ENCODE measurements at places on chromosomes 4 and X. TPM values are rescaled to one million over a fixed set of nuclear protein-coding genes. Genes with fewer than 3 reads are reported as not detected.

DNA sequence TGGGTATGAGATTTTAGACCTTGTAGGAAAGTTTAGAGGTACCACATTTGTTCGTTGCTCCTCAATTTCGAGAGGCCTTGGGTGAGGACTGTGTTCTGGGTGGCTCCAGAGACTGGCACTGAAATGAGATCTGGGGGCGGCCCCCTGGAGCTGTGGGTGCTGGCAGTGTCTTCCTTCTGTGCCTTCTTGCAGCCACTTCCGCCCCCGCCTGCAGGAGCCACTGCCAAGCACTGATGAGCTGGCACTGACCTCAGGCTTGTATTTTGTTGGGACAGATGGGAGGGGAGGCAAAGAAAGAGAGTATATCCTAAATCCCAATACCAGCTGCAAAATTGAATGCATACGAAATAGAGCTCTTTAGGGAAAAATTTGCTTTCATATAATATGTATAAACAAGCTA is 64.5 kb upstream of the CLDN34 start:
- DNase-seq = no peak
- peak overlapping the region; percentile 55 for H3K27ac ChIP-seq
- H3K27me3 ChIP-seq = no peaks in the 10 kb centered on the region
- no peaks in the 10 kb centered on the region for H3K36me3 ChIP-seq
- peaks cover 74% of the 10 kb centered on the region for H3K4me1 ChIP-seq
- no peak overlapping the region for H3K4me3 ChIP-seq

GRCh38 chr4:110196871-110197528 is 1.4 kb downstream of the ELOVL6 start:
- H3K4me3 ChIP-seq = peak overlapping the region; percentile 99
- peaks cover 26% of the 10 kb centered on the region for H3K4me1 ChIP-seq
- no peaks in the 10 kb centered on the region for H3K36me3 ChIP-seq
- peak; percentile 85 for DNase-seq

DNA sequence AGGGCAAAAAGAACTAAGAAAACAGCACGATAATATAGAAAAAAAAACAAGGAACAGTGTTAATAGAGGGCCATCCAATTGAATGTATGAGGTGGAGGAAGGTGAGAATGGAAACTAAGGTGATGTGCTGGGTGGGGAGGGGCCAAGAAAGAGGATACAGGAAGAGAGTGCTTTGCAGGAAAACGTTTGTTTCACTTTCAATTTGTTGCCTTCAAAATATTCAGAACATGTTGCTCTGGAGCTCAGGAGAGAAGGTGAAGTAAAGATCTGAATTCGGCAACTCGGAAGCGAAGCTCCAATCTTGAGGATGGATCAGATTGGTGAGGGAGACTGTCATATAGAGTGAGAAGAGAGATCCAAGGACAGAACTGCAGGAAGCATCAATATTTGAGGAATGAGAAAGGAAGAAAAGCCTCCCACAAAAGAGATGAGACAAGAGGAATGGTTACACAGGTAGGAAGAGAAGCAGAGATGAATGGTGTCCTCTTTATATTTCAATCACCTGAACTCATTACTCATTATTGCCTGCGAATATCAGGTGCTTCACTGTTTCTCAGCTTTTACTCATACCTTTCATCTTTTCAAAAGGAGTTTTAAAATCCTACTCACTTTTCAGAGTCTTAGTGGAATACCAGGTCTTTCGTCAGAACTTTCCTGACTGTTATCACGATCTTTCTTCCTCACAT is 14.7 kb upstream of the SEC24D start:
- peaks cover 13% of the 10 kb centered on the region for H3K4me1 ChIP-seq
- H3K36me3 ChIP-seq = no peaks in the 10 kb centered on the region
- H3K27me3 ChIP-seq = peaks cover under 1% of the 10 kb centered on the region
- peak overlapping the region; percentile 88 for H3K27ac ChIP-seq

RTL3 gene
- total RNA-seq = not detected

DNA sequence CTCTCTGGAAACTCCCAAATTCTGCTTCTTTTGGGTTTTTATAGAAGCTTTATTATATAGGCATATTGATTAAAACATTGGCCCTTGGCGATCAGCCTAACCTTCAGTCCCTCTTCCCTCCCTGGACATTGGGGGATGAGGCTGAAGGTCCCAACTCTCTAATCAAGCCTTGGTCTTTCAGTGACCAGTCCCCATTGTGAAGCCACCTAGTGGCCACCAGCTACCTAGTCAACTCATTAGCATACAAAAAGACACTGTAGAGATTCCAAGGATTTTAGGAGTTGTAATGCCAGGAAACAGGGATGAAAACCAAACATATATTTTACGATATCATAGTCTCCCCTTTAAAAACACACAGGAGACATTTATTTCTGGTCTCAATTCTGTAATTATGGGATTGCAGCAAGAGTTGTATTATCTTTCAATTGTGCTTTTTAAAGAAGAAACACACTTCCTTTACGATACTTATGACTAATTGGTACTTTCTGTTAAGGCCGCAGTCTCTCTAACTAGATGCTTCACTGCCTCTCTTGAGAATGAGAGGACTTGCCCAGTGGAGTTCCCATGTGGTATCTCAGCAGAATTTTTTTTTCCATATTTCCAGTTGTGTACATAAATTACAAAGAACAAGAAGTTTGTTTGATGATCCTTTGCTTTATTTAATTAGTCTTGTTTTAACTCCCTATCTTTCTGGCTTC is 58.2 kb downstream of the WDR17 start:
- no peak overlapping the region for H3K27ac ChIP-seq
- no peaks in the 10 kb centered on the region for H3K4me1 ChIP-seq
- H3K36me3 ChIP-seq = no peaks in the 10 kb centered on the region
- no peaks in the 10 kb centered on the region for H3K27me3 ChIP-seq

DNA sequence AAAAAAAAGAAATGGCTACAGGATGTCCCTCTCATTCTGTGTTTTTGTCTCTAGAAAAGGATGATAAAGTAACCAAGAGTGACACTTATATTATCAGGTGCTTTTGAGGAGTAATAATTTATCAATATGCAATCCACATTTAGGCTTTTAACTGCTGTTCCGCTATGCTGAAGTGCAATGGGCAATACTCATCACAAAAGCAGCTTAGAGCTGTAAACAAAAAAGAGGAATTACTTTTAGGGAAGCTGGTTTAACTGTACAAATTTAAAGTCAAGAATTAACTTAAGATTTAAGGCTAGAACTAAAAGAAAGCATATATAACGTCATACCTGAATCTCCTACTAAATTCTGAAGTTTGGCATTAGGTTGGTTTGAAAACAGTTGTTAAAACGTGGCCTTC is 93.5 kb upstream of the DDX3X start:
- H3K4me3 ChIP-seq = no peak overlapping the region
- no peaks in the 10 kb centered on the region for H3K27me3 ChIP-seq
- no peak for DNase-seq
- no peak overlapping the region for H3K27ac ChIP-seq
- peaks cover 2% of the 10 kb centered on the region for H3K4me1 ChIP-seq
- no peaks in the 10 kb centered on the region for H3K36me3 ChIP-seq

DNA sequence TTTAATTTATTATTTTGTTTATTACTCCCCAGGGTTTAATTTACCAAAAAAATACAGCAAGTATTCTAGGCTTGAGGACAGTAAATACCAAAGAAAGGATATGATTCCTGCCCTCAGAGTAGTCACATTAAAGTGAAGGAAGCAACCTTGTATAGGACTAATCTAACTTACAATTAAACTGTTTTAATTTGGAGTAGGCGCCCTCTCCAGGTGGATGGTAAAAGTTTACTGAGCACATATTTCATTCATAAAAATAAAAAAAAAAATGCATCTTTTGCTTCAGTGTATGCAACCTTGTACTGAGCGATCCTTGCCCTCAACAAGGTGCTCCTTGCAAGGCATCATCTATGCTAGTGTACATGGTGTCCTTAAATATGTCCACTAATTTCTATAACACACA is 72.0 kb upstream of the MAGEB16 start:
- H3K27ac ChIP-seq = no peak overlapping the region
- no peaks in the 10 kb centered on the region for H3K36me3 ChIP-seq
- H3K4me3 ChIP-seq = no peak overlapping the region
- no peaks in the 10 kb centered on the region for H3K4me1 ChIP-seq

- H3K4me1 ChIP-seq = peaks cover 35% of the 10 kb centered on the region
- peaks cover 14% of the 10 kb centered on the region for H3K36me3 ChIP-seq
- H3K27me3 ChIP-seq = no peaks in the 10 kb centered on the region
- H3K4me3 ChIP-seq = no peak overlapping the region
- peak overlapping the region; percentile 23 for H3K27ac ChIP-seq
These were observed 3.3 kb downstream of the STK32B start for GRCh38 chr4:5054532-5054931.

DNA sequence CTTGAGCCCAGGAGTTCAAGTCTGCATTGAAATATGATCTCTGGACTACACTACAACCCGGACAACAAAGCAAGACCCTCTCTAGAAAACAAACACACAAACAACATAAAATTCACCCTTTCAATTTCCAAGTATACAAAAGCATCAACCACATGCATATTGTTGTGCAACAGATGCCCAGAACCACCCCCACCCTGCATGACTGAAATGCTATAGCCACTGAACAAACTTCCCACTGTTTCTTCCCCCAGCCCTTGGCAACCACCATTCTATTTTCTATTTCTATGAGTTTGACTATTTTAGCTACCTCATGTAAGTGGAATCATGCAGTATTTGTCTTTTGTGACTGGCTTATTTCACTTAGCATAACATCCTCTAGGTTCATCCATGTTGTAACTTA is 14.2 kb upstream of the C4orf51 start:
- no peaks in the 10 kb centered on the region for H3K27me3 ChIP-seq
- H3K36me3 ChIP-seq = peaks cover 6% of the 10 kb centered on the region
- H3K27ac ChIP-seq = no peak overlapping the region
- H3K4me3 ChIP-seq = no peak overlapping the region

GRCh38 chrX:93741811-93742210 is 67.8 kb downstream of the FAM133A start:
- no peak overlapping the region for H3K27ac ChIP-seq
- H3K4me3 ChIP-seq = no peak overlapping the region
- H3K36me3 ChIP-seq = no peaks in the 10 kb centered on the region
- no peaks in the 10 kb centered on the region for H3K4me1 ChIP-seq
- no peak for DNase-seq

GRCh38 chr4:158871335-158871724 is 102.5 kb downstream of the FNIP2 start:
- no peaks in the 10 kb centered on the region for H3K27me3 ChIP-seq
- H3K4me1 ChIP-seq = peaks cover 36% of the 10 kb centered on the region
- H3K27ac ChIP-seq = no peak overlapping the region
- DNase-seq = no peak
- H3K36me3 ChIP-seq = peaks cover 29% of the 10 kb centered on the region

NUDT11 gene
- total RNA-seq = 12.8 TPM

GRCh38 chrX:78327370-78328086 is at the start of gene CYSLTR1:
TSS of gene CYSLTR1 (minus strand) at chrX:78327611. CDS start at chrX:78273746, 53,865 bp downstream.
- no peak within 1 kb of the TSS for H3K27ac ChIP-seq
- H3K4me3 ChIP-seq = no peak within 1 kb of the TSS
- H3K27me3 ChIP-seq = no peaks in the 10 kb centered on the region
- no peaks in the 10 kb centered on the region for H3K36me3 ChIP-seq
- no peaks in the 10 kb centered on the region for H3K4me1 ChIP-seq

GRCh38 chr4:118206627-118207026 is 146.2 kb downstream of the PRSS12 start:
- H3K4me1 ChIP-seq = no peaks in the 10 kb centered on the region
- H3K27ac ChIP-seq = no peak overlapping the region
- H3K36me3 ChIP-seq = peaks cover 13% of the 10 kb centered on the region
- H3K27me3 ChIP-seq = no peaks in the 10 kb centered on the region

GRCh38 chr4:53233114-53233795 is 132.6 kb downstream of the SCFD2 start:
- H3K36me3 ChIP-seq = no peaks in the 10 kb centered on the region
- no peak for DNase-seq
- H3K4me3 ChIP-seq = no peak overlapping the region
- no peak overlapping the region for H3K27ac ChIP-seq

- peaks cover 2% of the 10 kb centered on the region for H3K4me1 ChIP-seq
- no peaks in the 10 kb centered on the region for H3K27me3 ChIP-seq
- no peak overlapping the region for H3K4me3 ChIP-seq
- H3K27ac ChIP-seq = no peak overlapping the region
- no peak for DNase-seq
These were observed 89.8 kb downstream of the PDGFRA start for GRCh38 chr4:54318904-54319303.

DNA sequence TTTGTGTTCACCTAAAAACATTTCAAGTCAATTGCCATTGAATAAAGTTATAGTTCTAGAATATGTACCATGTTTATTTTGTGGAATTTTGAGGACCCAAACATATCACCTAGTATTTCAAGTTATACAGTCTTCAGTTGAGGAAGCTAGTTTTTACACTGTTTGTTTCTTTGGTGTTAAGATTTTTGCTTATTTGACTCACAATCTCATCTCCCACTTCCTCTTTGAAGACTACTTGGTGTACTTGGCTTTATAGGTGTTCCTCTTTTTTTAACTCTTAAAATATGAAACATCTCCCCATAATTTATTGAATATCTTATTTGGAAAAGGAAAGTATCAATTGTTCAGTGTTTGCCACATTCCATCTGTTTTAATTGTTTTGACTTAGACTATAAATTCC is 675.4 kb downstream of the RAPGEF2 start:
- no peaks in the 10 kb centered on the region for H3K36me3 ChIP-seq
- H3K4me1 ChIP-seq = peaks cover 14% of the 10 kb centered on the region
- H3K4me3 ChIP-seq = no peak overlapping the region
- H3K27me3 ChIP-seq = no peaks in the 10 kb centered on the region
- DNase-seq = no peak

DNA sequence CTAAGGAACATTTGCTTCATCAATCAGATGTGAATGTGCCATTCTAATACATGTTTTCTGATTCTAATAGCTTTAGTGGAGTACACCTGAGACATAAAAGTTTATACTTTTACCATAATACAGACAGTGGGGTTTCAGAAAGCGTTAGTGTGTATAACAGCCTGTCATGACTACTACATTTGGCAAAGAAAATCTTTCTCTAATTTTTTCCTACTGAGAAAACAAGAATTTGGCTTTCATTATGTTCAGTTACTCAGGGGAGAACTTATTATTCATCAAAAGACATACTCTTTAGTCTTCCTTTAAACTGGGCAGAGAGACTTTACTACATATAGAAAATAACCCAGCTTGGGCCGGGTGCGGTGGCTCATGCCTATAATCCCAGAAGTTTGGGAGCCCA is 104.9 kb downstream of the PCDH18 start:
- H3K27ac ChIP-seq = no peak overlapping the region
- H3K4me1 ChIP-seq = peaks cover 31% of the 10 kb centered on the region
- peaks cover 5% of the 10 kb centered on the region for H3K36me3 ChIP-seq
- no peak overlapping the region for H3K4me3 ChIP-seq
- H3K27me3 ChIP-seq = no peaks in the 10 kb centered on the region
- no peak for DNase-seq

SLC10A6 gene
- total RNA-seq = not detected

- no peak for DNase-seq
- peaks cover 33% of the 10 kb centered on the region for H3K4me1 ChIP-seq
- H3K36me3 ChIP-seq = no peaks in the 10 kb centered on the region
- no peak overlapping the region for H3K4me3 ChIP-seq
These were observed 24.3 kb upstream of the CBLL2 start for GRCh38 chrX:22248401-22248800.

GRCh38 chrX:131617182-131617581 is 73.3 kb downstream of the OR13H1 start:
- H3K36me3 ChIP-seq = no peaks in the 10 kb centered on the region
- no peak for DNase-seq
- H3K4me3 ChIP-seq = no peak overlapping the region
- H3K27me3 ChIP-seq = peaks cover 25% of the 10 kb centered on the region
